ENCODE measurements at places on chromosomes 1 and 21. TPM values are rescaled to one million over a fixed set of nuclear protein-coding genes. Genes with fewer than 3 reads are reported as not detected.

Gene PPP1R8
- 31.9 TPM for total RNA-seq

Gene CHIA
- total RNA-seq: 0.20 TPM

Gene AGT
- total RNA-seq: 6.0 TPM

Gene ANKRD35
- total RNA-seq: 12.9 TPM

Gene HAPLN2
- total RNA-seq: 0.20 TPM

Gene CLDN17
- total RNA-seq: 1.1 TPM

Gene PPM1J
- 0.59 TPM for total RNA-seq

Gene PRAMEF8
- not detected for total RNA-seq
